ENCODE measurements at places on chromosomes 1 and 21.

DNA sequence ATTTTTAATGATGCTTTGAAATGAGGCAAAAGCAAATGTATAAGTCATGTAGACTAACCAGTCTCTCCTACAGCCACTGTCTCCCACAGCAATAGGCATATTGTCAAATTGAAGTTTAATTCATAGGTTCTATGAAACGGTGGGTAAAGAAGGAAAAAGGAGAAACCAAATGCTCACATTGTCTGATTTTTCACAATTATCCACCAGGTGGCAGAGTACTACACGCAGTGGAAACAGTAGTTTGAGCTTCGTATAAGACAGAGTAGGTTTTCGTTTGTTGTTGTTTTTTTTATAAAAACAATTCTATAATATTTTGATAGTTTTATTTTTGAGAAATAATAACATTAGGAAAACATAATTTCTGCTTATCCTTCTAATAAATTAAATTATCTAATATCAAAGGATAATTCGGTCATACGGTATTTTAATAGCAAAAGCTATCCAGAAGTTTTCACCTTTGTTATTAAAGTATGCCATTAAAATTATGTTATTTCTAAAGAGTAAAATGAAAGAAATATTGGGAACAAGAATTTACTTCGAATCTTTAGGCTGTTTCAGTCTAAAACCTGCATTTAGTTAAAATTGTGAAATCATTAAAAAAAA is 39.1 kb downstream of the TYW3 start:
- peak; percentile 8 for DNase-seq

- no peak for DNase-seq
These were observed 50.6 kb upstream of the CNTN2 start for GRCh38 chr1:204992201-204992997.

DNA sequence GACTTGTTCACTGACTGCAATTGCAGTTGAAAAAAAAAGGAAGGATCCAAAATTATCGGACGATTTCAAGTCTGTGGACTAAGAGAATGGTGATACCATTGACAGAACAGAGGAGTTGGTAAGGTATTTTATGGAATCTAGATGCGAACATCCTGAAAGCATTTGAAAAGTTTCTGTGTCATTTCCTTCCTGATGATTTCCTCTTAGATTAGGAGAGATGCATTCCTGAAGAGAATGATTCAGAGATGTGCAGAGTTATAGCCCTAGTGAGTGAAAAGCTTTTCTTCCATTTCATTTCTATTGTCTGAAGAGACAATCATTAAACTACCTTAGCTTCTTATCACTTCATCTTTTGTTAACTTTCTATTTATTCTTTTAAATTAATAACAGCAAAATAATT is 200.0 kb downstream of the KCNK2 start:
- DNase-seq = no peak

DNA sequence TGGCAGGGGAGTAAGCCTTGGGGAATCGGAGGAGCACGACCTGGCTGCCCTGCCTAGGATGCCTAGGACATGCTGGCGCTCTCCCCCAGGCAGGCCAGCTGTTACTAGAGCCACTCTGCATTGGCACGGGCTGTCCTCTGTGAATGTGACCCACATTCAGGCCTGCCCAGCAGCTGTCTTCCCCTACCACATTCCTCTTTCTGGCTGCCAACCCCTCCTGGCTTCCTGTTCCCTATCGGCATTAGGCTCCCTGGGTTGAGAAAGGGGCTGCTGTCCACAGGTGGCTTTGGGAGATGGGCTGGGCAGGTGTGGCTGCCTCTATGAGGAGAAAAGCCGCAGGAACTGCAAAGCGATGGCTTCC is 2.3 kb upstream of the NFASC start:
- no peak for DNase-seq

DNA sequence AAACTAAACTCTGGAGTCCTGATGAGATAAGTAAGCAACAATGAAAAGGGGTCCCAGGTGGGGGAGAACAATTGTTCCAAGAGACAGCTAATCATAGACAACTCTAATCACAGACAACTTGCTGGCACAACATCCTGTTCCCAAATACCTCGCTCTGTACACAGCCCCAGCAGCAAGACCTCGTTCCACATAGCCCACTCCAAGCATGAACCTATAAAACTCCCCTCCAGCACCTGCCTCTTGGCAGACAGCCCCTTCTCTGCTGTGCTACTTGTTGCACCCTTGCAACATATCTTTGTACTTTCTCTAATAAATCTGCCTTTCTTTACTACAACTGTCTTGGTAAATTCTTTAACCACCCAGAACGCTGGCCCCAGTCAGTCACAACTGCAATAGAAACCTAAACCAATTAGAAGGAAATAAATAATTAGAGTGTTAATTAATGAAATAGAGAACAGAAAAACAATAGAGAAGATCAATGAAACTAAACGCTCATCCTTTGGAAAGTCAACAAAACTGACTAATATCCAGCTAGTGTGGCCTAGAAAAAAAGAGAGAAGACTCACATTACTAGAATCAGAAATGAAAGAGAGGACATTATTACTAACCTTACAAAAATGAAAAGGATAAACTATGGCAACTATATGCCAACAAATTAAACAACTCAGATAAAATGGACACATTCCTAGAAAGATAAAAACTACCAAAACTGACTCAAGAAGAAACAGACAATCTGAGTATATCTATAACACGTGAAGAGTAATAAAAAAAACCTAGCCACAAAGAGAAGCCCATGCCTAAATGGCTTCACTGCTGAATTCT is 36.1 kb downstream of the LRRC40 start:
- DNase-seq = no peak

DNA sequence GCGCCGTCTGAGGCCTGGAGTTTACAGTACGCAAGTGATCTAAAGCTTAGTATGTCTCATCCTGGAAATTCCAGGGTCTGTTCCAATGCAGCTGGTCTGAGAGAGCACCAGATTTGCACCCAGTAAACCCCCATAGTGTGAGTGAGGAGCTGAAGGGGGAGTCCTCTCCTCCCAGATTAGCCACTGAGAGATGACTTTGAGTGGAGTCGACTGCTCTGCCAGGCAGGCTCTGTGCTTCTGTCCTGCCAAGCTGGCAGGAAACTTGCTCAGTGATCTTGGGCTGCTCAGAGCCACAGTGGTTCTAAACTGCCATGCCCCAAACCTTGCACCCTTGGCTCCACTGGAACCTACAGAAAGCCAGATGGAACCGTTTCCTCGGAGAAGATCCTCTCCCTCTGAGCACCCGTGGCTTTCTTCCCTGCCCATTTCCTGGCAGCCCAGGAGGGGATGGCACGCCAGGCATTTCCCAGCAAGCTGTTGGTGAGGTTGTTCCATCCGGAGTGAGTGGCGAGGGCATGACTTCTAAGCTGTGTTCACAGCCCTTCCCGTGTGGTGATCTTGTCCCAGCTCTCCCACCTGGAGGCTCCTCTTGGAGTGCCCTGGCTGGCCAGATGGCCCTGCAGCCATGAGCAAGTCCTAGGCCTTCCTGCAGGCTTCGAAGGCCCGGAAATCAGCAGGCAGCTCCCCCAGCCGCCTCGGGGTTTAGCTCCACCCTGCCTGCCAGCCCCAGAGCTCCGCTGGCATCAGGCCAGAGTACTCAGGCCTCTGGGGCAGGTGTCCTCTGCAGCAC is 125.9 kb upstream of the VAMP3 start:
- DNase-seq = peak; percentile 34

DNA sequence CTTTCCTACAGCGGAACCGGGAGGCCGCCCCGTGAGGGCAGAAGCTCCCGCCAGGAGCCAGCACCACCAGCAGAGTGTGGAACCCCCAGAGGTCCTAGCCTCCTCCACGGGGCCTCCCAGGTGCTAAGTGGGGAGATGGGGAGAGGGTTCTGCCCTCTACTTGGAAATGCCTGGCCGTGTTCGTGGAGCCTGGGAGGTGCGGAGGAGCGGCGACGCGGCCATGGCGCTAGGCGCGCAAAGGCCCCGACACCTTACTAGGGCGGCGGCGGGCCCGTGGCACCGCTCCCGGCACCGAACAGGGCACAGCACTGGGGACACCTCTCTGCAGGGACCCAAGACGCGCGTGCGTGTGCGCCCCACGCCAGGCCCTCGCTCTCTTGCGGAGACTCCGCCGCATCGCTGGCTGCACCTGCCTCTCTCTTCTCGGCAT is 1.3 kb upstream of the CACNA1E start:
- no peak for DNase-seq

- DNase-seq = no peak
These were observed 119.7 kb downstream of the ZNF326 start for GRCh38 chr1:90114521-90115141.

DNA sequence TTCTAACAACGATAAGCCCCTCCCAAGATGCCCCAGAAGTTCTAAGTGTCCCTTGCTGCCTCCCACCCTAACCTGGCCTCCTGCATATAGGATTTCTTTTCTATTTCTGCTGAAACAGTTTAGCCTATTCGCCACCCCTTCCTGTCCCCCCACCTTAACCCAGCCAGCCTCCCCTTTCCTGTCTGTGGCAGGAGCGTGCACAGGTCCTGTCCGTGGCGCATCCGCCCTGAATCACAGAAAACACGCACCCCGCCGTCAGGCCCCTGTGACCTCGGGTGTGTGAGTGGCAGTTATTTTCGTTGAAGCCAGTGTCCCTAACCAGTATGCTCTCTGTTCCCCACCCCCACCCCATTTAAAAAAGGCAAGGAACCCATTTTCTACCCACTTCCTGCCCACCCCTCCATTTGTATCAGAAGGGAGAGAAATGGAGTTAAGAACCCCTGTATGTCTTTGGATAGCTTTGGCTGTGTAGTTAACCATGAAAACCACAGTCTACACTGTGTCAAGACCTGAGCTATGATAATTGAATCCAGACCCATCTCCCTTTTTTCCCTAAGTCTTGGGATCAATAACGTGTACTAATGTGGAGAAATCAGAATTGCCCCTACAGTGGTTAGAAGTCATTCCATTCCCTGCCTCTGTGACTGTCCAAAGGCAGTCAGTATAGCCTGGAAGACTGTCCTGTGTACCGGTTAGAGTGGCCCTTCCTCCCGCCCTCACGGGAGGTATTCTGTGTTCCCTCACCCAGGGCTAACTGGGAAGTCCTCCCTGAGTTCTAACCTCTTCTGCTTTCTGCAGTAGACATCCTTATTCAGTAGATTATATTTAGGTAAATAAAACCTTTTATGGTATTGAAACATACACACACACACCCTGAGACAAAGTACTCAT is 1.8 kb downstream of the PLEKHO1 start:
- no peak for DNase-seq

DNA sequence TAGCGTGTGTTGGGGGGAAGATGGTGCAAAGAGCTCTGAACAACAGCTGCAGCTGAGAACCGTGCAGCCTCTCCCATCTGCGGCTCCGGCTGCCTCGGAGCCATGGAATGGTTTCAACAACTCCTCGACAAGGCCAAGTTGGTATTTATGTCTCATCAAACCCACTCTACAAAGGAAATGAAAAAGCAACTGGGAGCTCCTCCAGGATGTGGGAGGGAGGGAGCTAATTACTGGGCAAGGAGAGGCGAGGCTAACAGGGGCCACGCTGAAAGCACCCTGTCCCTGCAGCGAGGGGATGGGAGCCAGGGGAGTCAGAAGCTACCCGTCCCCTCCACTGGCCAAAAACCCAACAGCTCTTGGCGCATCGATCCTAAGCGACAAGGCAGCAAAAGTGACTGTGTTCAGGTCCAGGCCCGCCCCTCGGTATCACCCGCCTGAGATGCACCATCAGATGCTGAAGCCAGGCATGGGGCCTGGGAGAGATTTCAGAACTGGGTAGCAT is 63.1 kb downstream of the ACOT7 start:
- no peak for DNase-seq

DNA sequence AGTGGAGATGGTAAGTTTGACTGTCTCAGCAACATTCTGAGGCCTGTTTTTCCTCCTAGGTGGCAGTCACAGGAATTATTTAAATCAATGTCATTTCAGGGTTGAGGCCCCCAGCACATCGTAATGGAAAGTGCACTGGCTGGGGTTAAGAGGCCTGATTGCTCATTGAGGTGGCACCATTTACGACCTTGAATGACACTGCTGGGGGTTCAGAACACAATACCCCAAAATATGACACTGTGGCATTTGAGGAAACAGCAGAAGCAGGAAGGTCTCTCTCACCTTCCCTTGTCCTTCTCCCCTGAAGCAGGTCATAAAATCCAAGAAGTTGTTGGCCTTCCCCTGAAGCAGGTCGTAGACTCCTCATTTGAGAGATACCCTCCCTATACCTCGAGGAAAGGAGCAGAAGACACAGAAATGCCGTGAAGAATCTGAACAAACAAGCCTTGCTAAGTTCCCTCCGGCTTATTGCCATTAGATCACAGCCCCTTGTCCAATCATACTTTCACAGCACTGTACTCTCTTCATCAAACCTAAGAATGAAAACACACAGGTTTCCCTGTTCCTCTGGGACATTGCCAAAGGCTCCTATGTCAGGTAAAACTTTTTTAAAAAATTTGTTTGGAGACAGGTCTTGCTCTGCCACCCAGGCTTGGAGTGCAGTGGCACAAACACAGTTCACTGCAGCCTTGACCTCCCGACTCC is 71.3 kb downstream of the S1PR1 start:
- no peak for DNase-seq

DNA sequence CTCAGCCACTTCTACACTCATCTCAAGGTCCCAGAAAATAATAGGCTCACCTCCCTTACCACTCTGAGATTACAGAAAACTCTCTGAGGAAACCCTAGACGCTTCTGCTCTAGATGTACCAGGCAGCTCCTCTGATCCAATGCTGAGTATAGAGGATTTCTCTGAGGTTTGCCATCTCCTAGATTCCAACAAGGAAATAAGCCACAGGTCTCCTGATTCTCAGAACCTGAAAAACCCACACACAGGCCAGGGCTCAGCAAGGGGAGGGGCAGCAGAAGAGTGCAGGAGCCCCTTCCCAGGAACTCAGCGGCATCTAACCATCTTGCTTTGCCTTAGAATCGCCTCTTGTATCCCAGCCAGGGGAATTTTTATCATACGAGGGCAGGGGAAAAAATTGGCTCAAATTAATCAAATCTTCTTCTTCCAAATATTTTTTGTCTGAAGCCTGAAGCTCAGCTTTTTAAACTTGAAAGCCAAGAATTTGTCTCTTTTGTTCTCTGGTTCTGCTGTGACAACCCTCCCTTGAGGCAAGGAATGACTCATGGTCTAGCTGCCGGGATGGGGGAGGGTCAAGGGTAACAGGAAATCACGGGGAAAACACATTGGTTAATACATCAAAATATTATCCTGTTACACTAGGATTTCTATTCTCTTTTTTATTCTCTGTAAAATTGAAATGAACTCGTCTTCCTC is 30.8 kb downstream of the GORAB start:
- DNase-seq = peak; percentile 86

DNA sequence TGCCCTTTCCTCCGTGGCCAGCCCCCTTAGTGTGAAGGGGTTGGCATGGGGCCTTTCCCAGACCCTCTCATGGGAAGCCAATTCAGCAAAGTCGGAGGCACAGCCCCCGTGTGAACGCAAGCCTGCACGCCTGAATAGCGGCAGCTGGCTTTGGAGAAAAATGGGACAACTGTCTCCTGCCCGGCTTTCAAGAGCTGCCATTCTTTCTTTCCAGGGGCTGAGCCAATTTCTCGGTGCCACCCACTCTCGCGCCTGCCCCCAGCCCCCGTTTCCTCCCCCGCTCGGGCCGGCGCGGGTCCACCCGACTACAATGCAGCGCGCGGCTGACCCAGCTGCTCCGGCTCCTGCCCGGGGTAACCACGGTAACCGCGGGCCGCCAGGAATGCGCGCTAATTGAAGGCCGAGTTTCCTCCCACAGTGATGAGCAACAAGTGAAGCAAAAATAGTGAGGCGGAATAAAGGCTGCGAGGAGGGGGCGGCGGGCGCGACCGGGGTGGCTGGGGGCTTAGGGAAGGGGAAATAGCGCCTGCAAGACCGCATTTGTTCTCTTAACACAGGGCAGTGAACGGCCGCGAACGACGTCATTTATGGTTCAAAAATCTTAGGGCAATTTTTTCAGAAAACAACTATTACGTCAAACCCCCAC is 27.8 kb downstream of the ILDR2 start:
- no peak for DNase-seq

All from retinal pigment epithelial cell (primary cell).